Thoracic aorta (tissue), 2 donors: ENCODE measurements at places on chromosomes 2 and 18. TPM values are rescaled to one million over a fixed set of nuclear protein-coding genes. Genes with fewer than 3 reads are reported as not detected.

POTEE gene
- total RNA-seq, result not detected

- no peak for DNase-seq
These were observed 6.7 kb downstream of the GALNT3 start for GRCh38 chr2:165787334-165787733.

- no peak for DNase-seq
These were observed 176.5 kb downstream of the LRRTM1 start for GRCh38 chr2:80128080-80128479.

GRCh38 chr18:76174451-76174850, 320.6 kb downstream of the ZNF516 start:
- no peak for DNase-seq

DNA sequence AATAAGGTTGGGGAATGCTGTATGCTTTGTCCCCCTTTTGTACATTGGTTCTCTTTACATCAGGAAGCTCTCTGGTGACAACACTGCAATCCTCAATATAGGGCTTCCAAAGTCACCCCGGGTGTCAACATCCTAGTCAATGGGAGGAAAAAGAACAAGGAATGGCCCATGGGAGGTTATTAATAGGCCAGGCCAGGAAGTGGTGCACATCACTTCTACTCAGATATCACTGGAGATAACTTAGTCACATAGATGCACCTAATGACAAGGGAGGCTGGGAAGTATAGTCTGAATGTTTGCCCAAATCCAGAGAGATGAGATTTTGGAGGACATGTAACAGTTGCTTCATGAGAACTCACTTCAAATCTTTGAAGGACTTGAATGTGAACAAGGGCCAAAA, 274.7 kb downstream of the DYSF start:
- no peak for DNase-seq

DNA sequence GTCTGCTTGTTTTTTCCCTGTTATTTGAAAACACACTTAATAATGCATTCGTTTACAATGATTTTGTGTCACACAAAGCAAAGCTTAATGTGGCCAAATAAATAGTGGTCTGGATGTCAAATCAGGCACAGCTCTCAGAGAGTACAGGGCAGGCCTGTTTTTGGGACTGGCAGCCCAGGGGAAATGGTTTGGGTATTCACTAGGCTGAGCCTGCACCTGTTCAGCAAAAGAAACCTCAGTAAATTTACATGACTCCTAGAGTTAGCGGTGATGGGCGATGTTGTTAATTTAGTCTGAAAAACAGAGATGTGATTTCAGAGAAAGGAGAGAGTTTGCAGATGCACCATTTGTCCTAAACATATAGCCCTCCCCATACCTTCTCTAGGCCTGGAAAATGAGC, 197.1 kb downstream of the ALK start:
- no peak for DNase-seq

DNA sequence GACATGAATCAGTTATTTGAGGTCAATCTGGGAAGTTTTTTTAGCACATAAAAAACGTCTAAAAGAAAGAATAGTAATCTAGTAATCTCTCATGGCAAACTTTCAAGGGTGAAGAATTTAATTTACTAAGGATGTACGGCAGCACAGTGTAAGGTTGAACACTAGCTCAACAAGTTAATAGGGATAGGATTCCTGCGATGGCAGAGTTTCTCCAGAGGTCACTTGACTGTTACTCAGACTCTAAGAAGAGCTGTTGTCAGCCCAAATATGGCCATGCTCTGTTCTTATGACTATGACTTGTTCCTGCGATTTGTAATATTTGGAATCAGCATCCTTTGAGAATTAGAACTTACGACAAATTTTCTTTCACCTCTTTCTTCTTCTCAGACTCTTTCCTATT, 553.3 kb upstream of the TNP1 start:
- no peak for DNase-seq

- no peak for DNase-seq
These were observed 151.9 kb downstream of the EPHA4 start for GRCh38 chr2:221420245-221420644.

DNA sequence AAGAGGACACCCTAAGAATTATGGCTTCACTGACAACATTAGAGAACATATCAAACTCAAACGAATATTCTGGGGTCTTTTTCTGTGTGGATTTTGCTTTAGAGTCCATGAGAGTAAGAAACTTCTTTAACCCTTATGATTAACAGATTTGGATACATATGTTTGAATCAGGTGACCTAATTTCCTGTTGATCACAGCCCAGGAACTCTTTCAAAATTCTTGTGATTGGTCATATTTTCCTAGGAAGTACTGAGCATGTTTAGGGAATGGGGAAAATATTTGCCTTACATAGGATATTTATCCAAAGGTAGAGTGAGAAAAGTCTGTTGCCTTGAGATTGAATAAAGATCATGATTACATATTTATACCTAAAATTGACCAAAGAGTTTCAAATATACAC, 160.0 kb downstream of the KCNH7 start:
- no peak for DNase-seq

GRCh38 chr2:73827018-73827417, 1.7 kb upstream of the STAMBP start:
- DNase-seq, result no peak

DNA sequence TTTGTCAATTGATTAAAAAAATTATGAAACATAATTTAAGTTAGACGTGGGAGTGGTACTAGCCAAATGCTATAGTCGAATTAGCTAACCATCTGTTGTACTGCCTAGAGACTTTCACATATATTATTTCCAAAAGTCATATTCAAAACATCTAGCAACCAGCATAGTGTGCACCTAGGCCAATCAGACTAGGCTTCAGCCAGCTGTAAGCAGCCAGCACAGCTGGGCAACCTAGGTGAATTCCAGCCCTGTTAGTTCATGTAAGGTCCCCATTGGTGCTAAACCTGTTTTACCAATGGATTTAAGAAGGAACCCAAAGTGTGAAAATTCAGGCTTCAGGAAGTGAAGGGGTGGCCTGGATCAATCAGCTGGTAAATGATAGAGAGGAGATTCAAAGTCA, 144.3 kb downstream of the BCL2 start:
- DNase-seq, result no peak

ERICH2 gene
- not detected for total RNA-seq

- DNase-seq, result no peak
These were observed 40.2 kb upstream of the LYPD6B start for GRCh38 chr2:148998165-148998830.

- DNase-seq, result no peak
These were observed 84.3 kb upstream of the LTBP1 start for GRCh38 chr2:32862269-32863055.

- DNase-seq, result no peak
These were observed 57.7 kb downstream of the THADA start for GRCh38 chr2:43538034-43538670.

DNA sequence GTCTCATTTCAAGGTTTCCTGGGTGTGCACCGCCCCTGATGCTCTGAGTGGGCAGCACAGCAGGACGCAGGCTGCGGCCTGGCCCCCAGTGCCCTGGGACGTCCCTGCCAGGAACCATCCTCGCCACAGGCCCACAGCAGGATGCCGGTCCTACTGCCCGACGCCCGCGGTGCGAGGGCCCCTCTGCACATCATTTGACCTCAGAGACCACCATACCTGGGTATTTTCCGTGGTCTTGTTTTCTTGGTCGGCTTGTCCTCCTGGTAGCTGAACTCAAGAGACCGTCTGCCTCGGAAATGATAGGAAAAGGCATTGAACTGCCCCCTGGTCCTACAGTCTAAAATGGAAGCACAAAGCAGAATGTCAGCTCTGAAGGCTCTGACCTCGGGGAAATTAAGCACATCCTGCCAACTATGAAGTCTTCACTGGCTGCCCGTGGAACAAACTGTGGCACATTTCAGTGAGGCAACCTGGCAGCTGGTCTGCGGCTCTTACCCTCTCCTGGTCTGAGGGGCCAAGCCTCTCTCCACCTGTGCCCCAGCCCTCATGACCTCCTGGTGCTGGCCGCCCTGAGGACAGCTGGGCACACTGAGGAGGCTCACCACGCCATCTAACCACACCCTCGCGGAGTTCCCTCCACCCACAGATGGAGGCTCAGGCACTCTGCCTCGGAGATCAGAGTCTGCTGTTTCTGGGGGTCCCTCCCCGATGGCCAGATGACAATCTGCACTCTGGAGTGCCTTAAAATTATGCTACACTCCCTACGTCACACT, 105.0 kb downstream of the PXDN start:
- no peak for DNase-seq

STON1 gene
- total RNA-seq, result 42.4 TPM

DNA sequence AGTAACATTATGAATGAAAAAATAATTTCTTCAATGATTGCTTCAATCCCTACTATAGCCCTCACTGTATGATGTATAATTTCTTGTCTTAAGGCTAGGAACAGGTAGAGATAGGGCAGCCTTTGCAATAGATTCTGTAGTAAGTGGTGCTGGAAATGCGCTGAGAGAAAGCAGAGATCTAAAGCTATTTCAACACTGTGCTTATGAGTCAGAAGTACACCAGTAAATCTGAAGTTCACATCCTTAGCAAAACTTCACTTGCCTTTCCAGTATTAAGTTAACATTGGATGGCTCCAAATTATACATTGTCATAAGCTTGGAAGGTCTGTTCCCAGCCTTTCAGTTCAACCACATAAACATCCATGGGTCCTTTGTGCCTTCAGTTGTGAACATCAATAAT, 178.2 kb upstream of the EPHA4 start:
- no peak for DNase-seq
